ENCODE measurements at places on chromosomes 5 and 9. TPM values are rescaled to one million over a fixed set of nuclear protein-coding genes. Genes with fewer than 3 reads are reported as not detected.
A peak's percentile ranks its signal among the peaks of the same experiment; 100 is the strongest.

GRCh38 chr5:83368319-83368718, 103.2 kb upstream of the VCAN start:
- no peak overlapping the region for H3K4me3 ChIP-seq
- no peak overlapping the region for H3K27ac ChIP-seq
- H3K36me3 ChIP-seq, result no peaks in the 10 kb centered on the region
- no peaks in the 10 kb centered on the region for H3K4me1 ChIP-seq

- H3K4me1 ChIP-seq, result peaks cover 9% of the 10 kb centered on the region
- no peaks in the 10 kb centered on the region for H3K27me3 ChIP-seq
- no peaks in the 10 kb centered on the region for H3K36me3 ChIP-seq
- H3K27ac ChIP-seq, result peak overlapping the region; percentile 23
Measured at GRCh38 chr9:120933310-120934055, 6.9 kb upstream of the TRAF1 start.

GRCh38 chr9:133876144-133876543, 116.0 kb downstream of the VAV2 start:
- H3K27ac ChIP-seq, result no peak overlapping the region
- no peak for DNase-seq
- H3K27me3 ChIP-seq, result no peaks in the 10 kb centered on the region
- H3K4me1 ChIP-seq, result peaks cover 12% of the 10 kb centered on the region
- H3K4me3 ChIP-seq, result no peak overlapping the region

Gene SYK
- 25.9 TPM for total RNA-seq

GRCh38 chr9:35792024-35792813, 828 bp downstream of the NPR2 start:
- peak overlapping the region; percentile 56 for H3K4me3 ChIP-seq
- DNase-seq, result no peak
- H3K36me3 ChIP-seq, result no peaks in the 10 kb centered on the region
- H3K27ac ChIP-seq, result peak overlapping the region; percentile 91
- H3K4me1 ChIP-seq, result peaks cover 4% of the 10 kb centered on the region

Gene HAVCR1
- total RNA-seq, result not detected
